ENCODE measurements at places on chromosomes 1 and 21.
A peak's percentile ranks its signal among the peaks of the same experiment; 100 is the strongest.

GRCh38 chr1:21165646-21166045, 11.1 kb downstream of the EIF4G3 start:
- no peak for DNase-seq

GRCh38 chr1:57843760-57844159, 419.9 kb upstream of the DAB1 start:
- DNase-seq, result no peak

GRCh38 chr1:9279172-9279840, 13.4 kb upstream of the SPSB1 start:
- DNase-seq, result no peak

- DNase-seq, result no peak
Measured at GRCh38 chr1:16155537-16156410, at the start of gene EPHA2. Gene EPHA2 (minus strand): TSS chr1:16156069. CDS start chr1:16155932, 137 bp downstream.

GRCh38 chr1:110060034-110060661, 10.3 kb downstream of the ALX3 start:
- peak; percentile 59 for DNase-seq

DNA sequence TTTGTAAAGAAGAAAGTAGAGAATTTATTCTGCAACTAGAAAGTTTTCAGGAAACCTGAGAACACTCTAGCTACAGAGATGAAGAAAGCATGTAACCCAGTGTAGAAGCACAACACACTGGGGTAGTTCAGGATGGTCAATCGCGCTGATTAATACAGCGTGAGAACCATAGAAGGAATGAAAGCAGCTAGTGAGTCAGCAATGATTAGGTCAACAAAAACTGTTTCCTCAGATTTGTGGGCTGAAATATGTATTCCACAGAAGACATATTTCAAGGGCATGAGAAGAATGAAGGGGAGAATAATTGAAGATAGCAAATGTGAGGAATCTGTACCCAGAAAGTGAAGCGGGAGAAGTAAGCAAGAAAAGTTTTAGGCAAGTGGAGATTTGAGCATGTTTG, 97.8 kb upstream of the ADGRL2 start:
- no peak for DNase-seq

- no peak for DNase-seq
Measured at GRCh38 chr1:86441581-86441980, 17.6 kb downstream of the CLCA2 start.

GRCh38 chr21:45126204-45126626, 51.8 kb downstream of the ADARB1 start:
- no peak for DNase-seq

- no peak for DNase-seq
Measured at GRCh38 chr1:169860187-169860586, 33.5 kb downstream of the SCYL3 start.

Data from GM12891 (cell line).